ENCODE measurements at places on chromosomes 11 and 22. TPM values are rescaled to one million over a fixed set of nuclear protein-coding genes. Genes with fewer than 3 reads are reported as not detected.

NLRX1 gene
- total RNA-seq = 15.3 TPM

KREMEN1 gene
- 25.1 TPM for total RNA-seq

KRTAP5-10 gene
- total RNA-seq = not detected

E2F8 gene
- total RNA-seq = not detected

HTR3A gene
- 0.21 TPM for total RNA-seq

PNPLA3 gene
- total RNA-seq = not detected

HEPN1 gene
- not detected for total RNA-seq

Measured in uterus (tissue), 4 donors.